Ovary (tissue), 10 donors: ENCODE measurements at places on chromosomes 5 and 9. TPM values are rescaled to one million over a fixed set of nuclear protein-coding genes. Genes with fewer than 3 reads are reported as not detected.

GRCh38 chr5:136020383-136021015 lies 8.3 kb upstream of the TGFBI start:
- DNase-seq, result no peak

DNA sequence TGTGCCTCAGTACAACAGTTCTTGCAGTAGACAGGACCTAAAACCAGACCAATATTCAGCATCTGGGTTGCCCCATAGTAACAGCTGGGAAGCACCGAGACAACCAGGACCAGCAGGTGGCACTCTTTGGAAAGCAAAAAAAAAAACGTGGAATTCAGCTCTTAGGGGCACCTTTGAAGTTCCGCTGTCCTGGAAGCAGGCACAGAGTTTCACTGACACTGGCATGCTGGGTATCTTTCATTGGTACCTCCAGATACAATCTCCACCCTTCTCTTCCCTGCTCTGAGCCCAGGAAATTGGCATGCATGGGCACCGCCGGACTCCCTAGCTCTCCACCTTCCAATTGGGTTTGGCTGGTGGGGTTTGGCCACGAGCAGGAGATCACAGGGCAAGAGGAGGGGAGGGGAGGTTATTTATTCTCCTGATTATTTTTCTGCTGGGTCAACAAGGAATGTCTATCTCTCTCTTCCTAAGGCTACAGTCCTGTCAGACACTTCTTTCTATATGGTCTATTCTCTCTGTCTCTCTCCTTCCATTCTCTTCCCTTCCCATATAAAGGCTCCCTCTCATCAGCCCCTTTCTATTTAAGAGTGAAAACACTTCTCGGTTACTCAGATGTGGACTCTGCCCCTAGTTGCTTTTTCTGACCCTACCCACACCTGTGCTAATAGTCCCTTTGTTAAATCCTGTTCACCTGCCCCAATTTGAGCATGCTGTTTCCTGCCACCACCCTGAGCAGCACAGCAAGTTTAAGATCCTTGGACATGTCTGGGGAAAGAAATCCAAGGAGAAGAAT lies 1.9 kb upstream of the IDNK start:
- no peak for DNase-seq

GRCh38 chr5:180607861-180608571 lies 16.7 kb upstream of the SCGB3A1 start:
- DNase-seq, result no peak

GRCh38 chr9:114069476-114070187 lies 8.5 kb downstream of the AMBP start:
- no peak for DNase-seq

GRCh38 chr5:124583469-124584350 lies 162.7 kb downstream of the ZNF608 start:
- DNase-seq, result no peak

- no peak for DNase-seq
Measured at GRCh38 chr5:32272746-32273145, 40.0 kb downstream of the MTMR12 start.

DNA sequence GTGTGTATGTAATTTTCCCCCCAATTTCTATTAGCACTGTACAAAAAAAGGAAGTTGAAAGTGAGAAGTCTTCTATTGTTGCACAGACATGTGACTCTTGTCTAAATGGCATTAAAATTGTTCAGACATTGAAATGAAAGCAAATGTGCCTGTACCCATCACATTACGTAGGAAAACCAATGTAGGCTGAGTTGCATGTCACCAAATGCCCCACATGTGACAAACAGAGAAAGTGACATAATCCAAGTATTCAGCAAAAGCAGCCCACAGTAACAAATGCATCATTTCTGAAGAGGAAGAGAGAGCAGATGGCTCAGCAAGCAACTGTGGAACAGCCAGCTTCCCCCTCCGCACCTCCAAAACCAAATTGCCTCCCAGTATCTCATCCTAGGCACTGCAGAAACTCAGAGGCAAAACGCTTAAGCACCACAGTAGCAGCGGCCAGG lies 161.5 kb upstream of the NR4A3 start:
- no peak for DNase-seq

GRCh38 chr5:81019748-81020147 lies 59.6 kb downstream of the RASGRF2 start:
- no peak for DNase-seq

The ARHGEF39 gene
- total RNA-seq, result 1.4 TPM

DNA sequence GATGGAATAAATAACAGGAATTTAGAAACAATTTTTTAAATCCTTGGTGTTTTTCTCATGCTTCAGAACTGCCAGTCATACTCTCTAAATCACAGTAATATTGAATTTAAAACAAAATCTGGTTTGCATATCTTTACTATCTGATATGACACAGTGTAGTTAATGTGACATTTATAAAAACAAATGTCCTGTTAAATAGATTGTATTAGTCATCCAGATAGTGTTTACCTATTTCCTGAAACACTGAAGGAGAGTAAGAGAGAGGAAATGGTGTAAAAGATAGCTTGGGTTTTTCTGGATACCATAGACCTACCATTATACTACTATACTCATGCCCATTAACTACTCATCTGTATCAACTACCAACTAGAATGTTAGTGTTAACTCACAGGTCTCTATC lies 292.3 kb downstream of the MAN2A1 start:
- DNase-seq, result no peak

- no peak for DNase-seq
Measured at GRCh38 chr5:139183502-139183901, 14.7 kb downstream of the SIL1 start.

The FAM200C gene
- total RNA-seq, result 10.2 TPM

GRCh38 chr5:44919560-44919959 lies 110.8 kb downstream of the MRPS30 start:
- no peak for DNase-seq

- DNase-seq, result peak; percentile 58
Measured at GRCh38 chr5:54663866-54664265, 146.3 kb downstream of the SNX18 start.

The SPATA6L gene
- total RNA-seq, result 1.8 TPM

The TMEM215 gene
- 0.69 TPM for total RNA-seq

The SETD9 gene
- 2.3 TPM for total RNA-seq

DNA sequence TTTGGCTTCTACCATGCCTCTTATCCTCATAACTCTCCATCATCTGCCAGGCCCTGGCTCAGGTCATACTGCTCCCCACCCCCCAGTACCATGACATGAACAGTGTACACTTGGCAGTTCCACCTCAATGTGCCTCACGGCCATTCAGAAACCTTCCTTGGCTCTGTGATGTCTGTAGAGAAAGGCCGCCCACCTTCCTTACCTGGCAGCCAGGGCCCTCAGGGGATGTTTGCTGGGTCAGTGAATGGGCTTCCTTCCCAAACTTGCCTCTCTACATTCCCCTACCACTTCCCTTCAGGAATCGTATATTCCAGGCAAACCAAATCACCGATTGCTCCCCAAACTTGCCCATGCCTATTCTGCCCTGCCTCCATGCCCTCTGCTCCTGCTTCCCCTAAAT lies 101.1 kb downstream of the PSD2 start:
- no peak for DNase-seq

The SIMC1 gene
- total RNA-seq, result 69.5 TPM

DNA sequence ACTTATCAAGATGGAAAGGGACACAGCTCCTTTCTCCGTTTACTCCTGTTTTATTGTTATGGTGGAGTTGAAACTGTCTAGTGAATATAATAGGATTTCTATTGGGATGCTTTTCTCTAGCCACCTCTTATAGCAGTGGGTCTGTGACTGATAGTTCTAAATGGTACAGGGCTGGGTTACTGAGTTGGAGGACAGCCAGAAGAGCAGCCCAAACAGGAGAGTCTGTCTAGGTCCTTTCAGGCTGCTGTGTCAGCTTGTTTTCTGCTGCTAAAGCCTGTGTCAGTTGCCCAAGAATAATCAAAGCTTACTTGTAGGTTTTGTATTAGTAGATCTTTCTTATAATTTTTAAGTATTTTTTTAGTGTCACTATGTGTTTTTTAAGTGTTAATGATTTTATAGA lies 356.0 kb upstream of the SEMA6A start:
- DNase-seq, result no peak

The GAS1 gene
- 57.1 TPM for total RNA-seq

The TRIM36 gene
- 2.5 TPM for total RNA-seq

DNA sequence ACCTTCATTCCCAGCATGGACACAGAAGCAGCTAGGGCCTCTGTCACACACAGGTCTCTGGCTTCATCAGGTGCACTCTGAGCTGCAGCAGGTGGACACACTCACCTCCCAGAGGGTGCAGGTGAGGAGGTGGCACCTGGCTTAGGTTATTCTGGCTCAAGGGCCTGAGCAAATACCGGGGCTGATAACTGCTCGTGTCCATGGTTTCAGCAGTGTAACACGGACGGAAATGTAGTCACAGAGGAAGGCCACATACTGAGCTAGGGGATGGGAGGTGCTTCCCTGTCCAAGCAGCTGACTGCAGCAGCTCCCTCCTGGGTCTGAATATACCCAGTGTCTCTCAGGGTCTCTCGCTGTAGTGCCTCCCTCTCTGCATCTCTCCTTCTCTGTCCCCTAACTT lies 5.7 kb downstream of the PHF2 start:
- DNase-seq, result no peak

The UBAC1 gene
- 37.5 TPM for total RNA-seq

GRCh38 chr5:142984525-142984924 lies 214.3 kb downstream of the ARHGAP26 start:
- no peak for DNase-seq

DNA sequence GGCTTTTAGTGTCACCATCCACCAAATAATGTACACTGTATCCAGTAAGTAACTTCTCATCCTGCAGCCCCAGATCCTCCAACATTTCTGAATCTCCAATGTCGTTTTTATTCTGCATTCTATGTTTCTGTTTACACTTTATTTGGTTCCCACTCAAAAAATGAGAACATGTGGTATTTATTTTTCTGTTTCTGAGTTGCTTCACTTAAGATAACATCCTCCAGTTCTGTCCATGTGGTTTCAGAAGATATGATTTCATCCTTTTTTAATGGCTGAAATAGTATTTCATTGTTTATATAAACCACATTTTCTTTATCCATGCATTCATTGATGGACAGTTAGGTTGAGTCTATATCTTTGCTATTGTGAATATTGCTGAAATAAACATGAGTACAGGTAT lies 677.3 kb upstream of the FTMT start:
- DNase-seq, result no peak

The TMEFF1 gene
- 0.94 TPM for total RNA-seq

DNA sequence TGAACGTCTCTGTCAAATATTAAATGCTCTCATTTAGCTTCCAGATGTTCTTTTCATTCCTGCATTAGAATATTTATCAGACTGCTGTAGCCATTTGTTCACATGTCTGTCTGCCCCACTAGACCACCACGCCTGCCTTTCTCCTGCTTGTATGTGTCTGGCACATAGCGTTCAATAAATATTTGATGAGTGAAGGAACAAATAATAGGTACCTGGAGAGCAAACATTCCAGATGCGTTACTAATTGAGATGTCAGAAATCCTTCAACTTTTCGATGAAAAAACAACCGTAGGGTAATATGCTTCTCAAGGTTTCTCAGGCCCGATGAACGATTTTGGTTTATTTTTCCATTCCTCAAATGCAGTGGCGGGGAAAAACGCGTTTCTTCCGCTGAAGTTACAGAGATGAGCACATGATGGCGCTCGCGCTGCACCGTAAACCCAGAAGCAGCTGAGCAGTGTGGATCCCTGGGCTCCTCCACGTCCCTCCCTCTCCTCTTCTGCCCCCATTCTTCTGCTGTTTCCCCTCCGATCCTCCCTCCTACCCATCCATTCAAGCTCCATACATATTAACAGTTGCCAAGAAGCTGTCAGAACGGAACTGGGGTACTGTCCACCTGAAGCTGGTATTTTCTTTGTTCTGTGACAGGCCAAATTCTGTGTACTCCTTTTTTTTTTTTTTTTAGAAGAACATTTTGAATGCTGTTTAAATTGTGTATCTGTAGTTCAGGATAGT lies 245.4 kb downstream of the MPDZ start:
- DNase-seq, result peak; percentile 36

- peak; percentile 44 for DNase-seq
Measured at GRCh38 chr9:100098046-100098886, 534 bp downstream of the ERP44 start.

The UNC5A gene
- 0.48 TPM for total RNA-seq

The PCDHB4 gene
- total RNA-seq, result 12.6 TPM

The INSL6 gene
- total RNA-seq, result not detected

- DNase-seq, result no peak
Measured at GRCh38 chr5:170503990-170504596, at the start of gene KCNIP1. Gene KCNIP1, plus strand, starts transcription at chr5:170504020.

GRCh38 chr5:68070591-68071281 lies 144.8 kb upstream of the PIK3R1 start:
- DNase-seq, result no peak

The MSMP gene
- total RNA-seq, result not detected
